ENCODE measurements at places on chromosomes 5 and 9. TPM values are rescaled to one million over a fixed set of nuclear protein-coding genes. Genes with fewer than 3 reads are reported as not detected.
A peak's percentile ranks its signal among the peaks of the same experiment; 100 is the strongest.

DNA sequence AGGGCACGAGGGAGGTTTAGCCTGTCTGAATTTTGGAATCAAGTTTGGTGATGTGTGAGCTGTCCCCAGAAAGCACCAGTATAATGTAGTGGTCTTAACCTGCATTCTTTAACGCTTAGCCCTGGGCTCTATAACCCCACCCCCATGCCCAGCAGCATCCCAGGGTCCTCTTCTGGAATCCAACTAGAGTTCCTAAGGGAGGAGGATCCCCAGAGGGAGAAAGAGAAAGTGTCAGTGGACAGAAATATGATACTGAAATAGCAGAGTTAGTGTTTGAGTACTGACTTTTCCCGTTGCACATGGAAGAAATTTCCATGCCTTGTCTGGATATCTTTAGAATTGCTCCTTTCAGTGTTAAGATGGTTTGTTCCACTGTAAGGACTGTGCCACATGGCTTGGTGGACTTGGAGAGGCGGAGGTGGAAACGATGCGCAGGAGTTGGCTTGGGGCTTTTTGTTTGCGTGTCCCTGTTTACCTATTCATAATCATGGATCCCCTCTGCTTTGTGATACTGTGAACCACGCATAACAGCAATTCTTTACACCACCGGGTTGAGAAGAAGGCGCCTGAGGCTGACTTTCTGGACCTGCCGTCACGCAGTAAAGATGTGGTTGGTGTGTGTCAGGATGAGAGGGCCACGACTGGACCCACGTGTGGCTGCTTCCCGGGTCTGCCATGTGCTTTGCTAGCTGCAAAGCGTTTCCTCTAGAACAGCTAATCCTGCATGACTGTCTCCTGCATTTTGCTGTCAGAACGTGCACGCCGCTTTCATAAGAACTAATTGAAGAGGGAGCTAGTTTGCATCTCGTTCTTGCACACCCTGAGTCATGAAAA, 142.3 kb downstream of the SMARCA2 start:
- peak; percentile 47 for DNase-seq
- peak overlapping the region; percentile 96 for H3K4me3 ChIP-seq
- no peak overlapping the region for H3K27ac ChIP-seq
- H3K27me3 ChIP-seq = no peaks in the 10 kb centered on the region
- H3K4me1 ChIP-seq = peaks cover 52% of the 10 kb centered on the region
- peaks cover 11% of the 10 kb centered on the region for H3K36me3 ChIP-seq

DNA sequence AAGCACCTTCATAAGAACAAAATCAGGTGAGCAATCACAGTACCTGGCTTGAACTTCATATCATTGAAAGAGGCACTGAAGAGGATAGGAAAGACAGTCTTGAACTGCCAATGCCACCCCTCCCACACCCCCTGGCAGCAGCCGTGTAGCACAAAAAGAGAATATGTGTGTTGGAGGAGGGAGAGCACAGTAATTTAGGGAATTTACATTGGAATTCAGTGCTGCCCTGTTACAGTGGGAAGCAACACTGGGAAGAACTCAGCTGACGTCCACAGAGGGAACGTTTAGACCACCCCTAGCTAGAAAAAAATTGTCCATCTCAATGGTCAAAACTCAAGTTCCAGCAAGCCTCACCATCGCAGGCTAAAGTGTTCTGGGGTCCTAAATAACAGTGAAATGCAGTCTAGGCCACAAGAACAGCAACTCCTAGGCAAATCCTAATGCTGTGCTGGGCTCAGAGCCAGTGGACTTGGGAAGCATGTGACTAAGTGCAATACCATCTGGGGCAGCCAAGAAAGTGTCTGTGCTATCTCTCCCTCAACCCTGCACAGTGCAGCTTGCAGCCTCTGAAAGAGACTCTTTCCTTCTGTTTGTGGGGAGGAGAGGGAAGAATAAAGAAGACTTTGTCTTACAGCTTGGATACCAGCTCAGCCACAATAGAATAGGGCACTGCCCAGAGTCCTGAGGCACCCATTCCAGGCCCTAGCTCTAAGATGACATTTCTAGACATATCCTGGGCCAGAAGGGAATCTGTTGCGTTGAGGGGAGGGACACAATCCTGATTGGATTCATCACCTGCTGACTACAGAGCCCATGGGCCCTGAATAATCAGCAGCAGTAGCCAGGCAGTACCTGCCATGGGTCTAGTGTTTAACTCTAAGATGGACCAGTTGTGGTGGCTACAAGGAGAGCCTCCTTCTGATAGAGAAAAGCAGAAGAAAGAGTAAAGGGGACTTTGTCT, 62.1 kb upstream of the VLDLR start:
- H3K4me1 ChIP-seq = no peaks in the 10 kb centered on the region
- H3K27me3 ChIP-seq = no peaks in the 10 kb centered on the region
- no peak overlapping the region for H3K4me3 ChIP-seq
- H3K27ac ChIP-seq = no peak overlapping the region
- H3K36me3 ChIP-seq = no peaks in the 10 kb centered on the region

- no peak for DNase-seq
- H3K4me3 ChIP-seq = no peak within 1 kb of the TSS
- no peak within 1 kb of the TSS for H3K27ac ChIP-seq
- H3K4me1 ChIP-seq = no peaks in the 10 kb centered on the region
- H3K27me3 ChIP-seq = no peaks in the 10 kb centered on the region
Measured at GRCh38 chr9:135520916-135521607, at the start of gene LCN1. TSS of gene LCN1 (plus strand) at chr9:135521440. CDS start at chr9:135521498, 58 bp downstream.

FAXDC2 gene
- total RNA-seq = 4.0 TPM

SPARC gene
- 34.6 TPM for total RNA-seq

PAIP2 gene
- total RNA-seq = 126 TPM
